ENCODE measurements at places on chromosomes 5 and 9.

DNA sequence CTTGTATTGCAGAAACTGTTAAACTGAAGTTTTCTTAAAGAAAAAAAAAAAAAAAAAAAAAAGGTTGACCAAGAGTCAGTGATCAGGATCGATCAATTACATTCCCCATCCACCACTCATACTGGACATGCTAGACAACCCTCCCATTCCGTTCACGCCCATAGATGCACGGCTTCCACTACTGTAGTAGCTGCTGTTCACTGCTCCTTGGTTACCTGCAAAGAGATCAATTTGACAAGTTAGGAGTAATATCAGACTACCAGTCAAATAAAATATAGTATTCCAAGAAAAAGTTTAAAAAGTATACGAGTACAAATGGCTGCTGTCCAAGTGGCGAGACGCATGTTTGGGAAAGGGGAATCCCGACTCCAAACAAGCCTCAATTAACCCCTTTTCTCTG lies 8.7 kb downstream of the HNRNPH1 start:
- DNase-seq, result no peak

DNA sequence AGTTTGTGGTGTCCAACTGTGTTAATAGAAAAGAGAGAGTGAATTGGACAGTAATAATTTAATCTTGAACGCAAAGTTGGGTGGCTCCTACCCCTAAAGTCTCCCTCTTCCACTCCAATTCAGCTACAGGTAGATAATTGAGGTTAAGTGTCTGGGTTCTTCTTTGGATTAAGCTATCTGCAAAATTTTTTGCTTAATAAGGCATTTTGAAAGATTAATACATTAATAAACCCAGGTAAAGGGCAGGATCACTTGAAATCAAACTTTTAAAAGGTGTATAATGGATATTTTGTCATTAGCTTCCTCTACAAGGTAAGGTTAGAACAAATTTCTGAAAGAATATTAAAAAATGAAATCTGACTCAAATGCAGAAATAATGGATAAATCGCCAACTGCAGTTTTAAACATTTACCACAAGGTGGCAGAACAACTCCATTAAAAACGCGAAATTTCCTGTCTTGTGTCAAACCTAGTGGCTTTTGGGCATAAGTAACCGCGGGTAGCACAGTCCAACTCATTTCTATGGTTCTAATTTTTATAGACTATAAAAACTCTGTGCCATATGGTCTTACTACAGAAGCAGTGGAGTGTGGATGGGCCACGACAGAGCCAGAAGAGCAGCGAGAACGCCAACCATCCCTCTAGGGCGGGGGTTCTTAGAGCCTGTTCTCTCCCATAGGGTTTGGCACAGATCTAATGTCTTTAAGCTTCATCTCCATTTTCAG lies 276.5 kb downstream of the ARHGEF28 start:
- peak; percentile 54 for DNase-seq

GRCh38 chr5:54895816-54896341 lies 89.5 kb downstream of the ESM1 start:
- DNase-seq, result peak; percentile 25

DNA sequence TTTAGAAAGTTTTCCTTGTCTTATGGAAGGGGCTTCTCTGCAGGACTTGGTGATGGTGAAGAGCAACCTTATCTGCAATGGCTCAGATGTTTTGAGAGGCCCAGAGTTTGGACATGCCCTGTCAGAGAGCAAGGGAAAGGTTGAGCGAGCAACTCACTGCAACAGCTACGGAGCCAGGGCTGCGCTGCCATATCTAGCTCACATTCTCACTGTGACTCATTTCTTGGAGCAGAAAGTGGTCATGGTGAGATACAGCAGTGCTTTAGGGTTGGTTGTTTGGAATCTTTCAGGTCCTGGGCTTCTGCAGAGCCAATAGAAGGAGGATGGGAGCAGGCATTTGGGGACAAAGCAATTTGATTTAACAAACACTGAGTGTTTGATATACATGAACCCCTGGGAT lies 12.3 kb downstream of the GLRA1 start:
- no peak for DNase-seq

DNA sequence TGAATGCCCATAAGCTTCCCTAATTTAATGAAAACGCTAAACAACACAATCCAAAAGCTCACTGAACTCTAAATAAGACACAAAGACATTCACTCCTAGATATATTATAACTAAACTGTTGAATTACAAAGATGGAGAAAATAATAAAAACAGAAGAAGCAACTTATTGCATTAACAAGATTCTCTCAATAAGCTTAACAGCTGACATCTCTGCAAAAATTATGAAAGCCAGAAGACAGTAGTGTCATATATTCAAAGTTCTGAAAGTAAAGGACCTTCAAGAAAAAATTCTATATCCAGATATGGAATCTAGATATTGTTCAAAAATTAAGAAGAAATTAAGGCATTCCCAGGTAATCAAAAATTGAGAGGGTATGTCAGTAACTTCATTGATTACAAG lies 957.8 kb upstream of the TYRP1 start:
- no peak for DNase-seq

DNA sequence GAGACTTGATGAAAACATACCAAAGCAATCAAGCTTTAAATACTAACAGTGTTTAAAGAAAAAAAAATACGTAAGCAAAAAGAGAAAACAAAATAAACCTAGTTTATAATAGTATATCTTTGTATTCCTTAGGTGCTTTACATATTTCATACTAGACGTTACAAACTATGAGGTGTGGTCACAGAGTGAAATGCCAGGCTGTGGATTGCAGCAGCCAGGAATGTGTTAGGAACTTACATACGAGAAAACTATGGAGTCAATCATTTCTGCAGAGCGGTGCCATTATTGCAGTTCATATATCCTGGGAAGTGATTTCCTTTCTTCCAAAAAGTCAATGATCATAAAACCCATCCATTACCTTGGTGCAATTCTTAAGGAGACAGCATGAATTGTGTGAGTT lies 443.6 kb upstream of the GRAMD2B start:
- no peak for DNase-seq

GRCh38 chr5:92907938-92908606 lies 672.9 kb downstream of the NR2F1-AS1 start:
- DNase-seq, result no peak

GRCh38 chr9:134551176-134551575 lies 90.4 kb upstream of the COL5A1 start:
- DNase-seq, result no peak

DNA sequence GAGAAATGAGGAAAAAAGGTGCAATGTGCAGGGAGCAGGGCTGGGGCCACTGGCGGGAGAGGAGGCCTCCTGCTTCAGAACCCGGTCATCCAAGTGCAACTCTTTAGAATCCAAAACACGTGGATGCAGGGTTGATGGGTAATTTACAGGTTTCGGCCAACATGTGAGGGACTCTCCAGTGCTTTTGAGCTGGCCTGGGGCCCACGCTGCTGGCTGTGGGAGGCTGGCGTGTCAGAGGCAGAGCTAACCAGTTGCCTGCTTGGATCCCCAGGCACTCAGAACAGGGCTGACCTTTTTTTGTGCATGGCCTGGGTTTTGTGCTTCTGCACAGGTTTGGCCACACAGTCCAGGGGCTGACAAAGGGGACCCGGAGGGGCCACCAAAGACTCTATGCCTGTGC lies 61.6 kb downstream of the GADD45G start:
- no peak for DNase-seq

- no peak for DNase-seq
These were observed 605.0 kb downstream of the RAB3C start for GRCh38 chr5:59187857-59188256.

- no peak for DNase-seq
These were observed 2.5 kb downstream of the IL33 start for GRCh38 chr9:6218099-6218502.

Measured in HuH-7 (cell line).